ENCODE measurements at places on chromosomes 16 and 17.

- no peak for DNase-seq
Measured at GRCh38 chr17:81056312-81056711, 21.4 kb downstream of the BAIAP2 start.

DNA sequence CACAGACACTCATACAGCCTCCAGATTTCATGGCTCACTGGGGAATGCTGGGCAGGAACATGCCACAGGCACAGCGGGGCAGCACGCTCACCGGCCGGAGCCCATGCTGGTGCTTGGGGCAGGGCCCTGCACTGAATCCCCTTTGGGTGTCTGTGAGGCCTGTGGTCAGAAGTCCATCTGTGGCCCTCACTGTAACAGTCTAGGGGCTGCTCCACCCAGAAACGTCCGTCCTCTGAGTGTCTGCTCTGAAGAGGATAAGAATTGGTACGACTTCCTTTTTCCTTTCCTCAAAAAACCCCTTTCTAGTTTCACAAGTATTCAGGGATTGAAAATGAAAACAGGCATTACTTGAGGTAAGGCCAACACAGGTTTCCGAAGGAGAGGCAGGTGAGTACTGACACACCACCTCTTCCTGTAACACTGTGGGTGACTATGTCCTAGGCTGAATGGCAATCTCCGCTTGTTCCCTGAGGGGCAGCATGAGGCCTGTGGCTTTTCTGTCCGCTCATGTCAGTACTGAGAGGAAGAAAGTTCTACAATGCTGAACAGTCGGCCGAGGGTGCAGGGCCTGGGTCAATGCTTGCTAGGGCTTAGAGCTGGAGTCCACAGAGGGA lies 42.5 kb downstream of the TMEM11 start:
- no peak for DNase-seq

GRCh38 chr17:46719891-46720290 lies 98.6 kb downstream of the WNT3 start:
- DNase-seq: no peak

- DNase-seq: no peak
Measured at GRCh38 chr17:64635647-64636305, 26.3 kb downstream of the SMURF2 start.

- DNase-seq: peak; percentile 64
Measured at GRCh38 chr17:18960803-18961511, 9.0 kb downstream of the SLC5A10 start.

DNA sequence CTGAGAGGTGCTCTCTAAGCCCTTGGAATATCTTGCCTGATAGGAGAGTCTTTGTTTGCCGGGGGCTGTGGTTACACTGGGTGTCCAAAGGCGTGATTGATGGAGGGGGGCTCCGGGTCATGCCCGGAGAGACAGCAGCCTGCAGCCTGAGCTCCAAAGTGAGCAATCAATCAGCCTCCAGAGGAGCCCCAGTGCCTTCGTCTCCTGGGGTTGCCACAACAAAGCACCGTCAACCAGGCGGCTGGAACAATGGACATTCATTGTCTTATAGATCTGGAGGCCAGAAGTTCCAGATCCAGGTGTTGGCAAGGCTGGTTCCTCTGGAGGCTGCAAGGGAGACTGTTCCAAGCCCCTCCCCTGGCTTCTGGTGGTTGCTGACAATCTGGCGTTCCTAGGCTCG lies 24.0 kb upstream of the GINS2 start:
- DNase-seq: no peak

- no peak for DNase-seq
Measured at GRCh38 chr17:78012428-78012827, 53.9 kb downstream of the TNRC6C start.

GRCh38 chr17:32910769-32911168 lies 17.2 kb upstream of the TMEM98 start:
- no peak for DNase-seq

DNA sequence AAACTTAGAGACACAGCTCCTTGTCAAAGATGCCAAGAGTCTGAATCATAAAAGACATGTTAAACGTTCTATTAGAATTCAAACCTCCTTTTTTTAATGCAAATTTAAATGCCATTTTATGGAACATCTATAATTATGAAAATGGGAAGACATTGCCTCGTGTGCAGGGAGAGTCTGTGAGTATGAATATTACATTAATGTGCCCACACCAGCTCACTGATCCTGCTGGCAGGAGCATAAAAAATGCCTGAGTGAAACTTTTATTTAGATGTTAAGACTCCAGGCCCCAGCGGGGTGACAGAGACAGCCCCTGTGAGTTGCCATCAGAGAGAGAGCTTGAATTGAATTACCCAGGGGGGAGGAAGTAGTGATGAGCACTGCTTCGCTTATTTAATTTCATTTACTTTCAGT lies 84.8 kb downstream of the SNX11 start:
- no peak for DNase-seq

- no peak for DNase-seq
Measured at GRCh38 chr17:56262803-56263202, 109.5 kb downstream of the ANKFN1 start.

- DNase-seq: no peak
Measured at GRCh38 chr17:29826114-29826692, 103.8 kb downstream of the SSH2 start.

DNA sequence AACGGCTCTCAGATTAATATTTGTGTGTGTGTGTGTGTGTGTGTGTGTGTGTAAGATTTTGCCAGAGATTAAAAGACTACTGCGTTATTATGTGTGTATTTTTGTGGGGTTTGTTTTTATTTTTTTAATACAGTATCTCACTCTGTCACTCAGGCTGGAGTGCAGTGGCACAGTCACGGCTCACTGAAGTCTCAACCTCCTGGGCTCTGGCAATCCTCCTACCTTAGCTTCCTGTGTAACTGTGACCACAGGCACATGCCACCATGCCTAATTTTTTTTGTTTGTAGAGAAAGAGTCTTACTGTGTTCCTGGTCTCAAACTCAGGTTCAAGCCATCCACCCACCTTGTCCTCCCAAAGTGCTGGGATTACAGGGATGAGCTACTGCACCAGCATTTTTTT lies 87.2 kb downstream of the CYB561 start:
- DNase-seq: no peak

DNA sequence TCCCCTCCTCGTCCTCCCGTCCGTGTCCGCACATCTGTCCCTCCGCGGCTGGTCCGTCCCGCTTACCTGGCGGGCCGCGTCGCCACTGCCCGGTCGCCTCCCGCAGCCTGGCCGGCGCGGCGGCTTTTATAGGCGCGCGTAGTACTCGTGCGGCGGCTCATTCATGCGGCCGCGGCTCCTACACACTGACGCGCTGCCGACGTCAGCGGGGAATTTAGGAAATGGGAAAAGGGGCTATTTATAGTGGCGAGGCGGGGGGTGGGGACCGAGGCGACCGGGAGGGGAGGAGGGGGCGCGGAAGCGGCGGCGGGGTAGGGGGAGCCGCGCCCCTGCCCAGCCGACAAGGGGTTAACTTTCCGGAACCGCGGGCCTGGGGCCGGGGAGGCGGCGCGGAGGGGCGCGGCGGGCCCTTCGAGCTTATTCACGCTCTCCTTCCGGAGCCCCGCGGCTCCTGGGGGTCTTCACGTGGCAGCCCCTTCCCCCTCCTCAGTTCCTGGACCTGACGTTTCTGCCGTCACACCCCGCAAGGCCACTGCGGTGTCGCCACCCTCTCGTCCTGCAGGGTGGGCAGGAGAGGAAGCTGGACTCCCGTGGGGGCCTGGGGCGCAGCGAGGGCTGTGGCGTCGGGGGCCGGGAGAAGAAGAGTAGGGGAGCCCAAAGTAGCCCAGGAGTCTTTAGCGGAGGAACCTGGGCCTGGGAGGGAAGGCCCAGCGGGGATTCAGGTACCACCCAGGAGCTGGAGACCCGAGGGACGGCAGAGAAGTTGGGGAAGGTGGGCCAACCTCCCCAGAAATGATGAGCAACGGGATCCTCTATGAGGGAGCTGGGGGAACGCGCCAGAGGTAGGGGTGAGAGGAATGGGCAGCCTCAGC lies 3.6 kb upstream of the HIC1 start:
- no peak for DNase-seq

- DNase-seq: no peak
Measured at GRCh38 chr16:49547448-49547847, 173.8 kb downstream of the C16orf78 start.

DNA sequence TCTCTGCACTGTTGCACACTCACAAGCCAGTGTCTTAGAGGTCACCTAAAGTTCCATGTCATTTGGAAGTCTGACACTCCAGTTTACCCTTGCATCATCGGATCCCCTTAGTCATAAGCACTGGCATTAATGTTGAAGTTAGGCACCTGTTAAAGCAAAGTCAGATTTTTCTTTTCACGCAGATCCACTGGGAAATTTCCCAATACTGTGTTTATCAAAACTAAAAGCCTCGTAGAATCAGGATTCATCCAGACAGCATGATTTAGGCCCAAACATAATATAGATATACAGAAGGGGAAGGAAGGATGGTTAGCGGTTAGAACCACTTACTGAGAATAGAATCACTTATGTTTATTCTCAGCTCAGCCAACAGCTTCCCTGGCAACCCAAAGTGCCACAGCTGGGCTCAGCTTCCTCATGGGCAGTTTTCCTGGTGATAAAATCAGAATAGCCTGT lies 30.1 kb upstream of the HAPSTR1 start:
- DNase-seq: peak; percentile 19

DNA sequence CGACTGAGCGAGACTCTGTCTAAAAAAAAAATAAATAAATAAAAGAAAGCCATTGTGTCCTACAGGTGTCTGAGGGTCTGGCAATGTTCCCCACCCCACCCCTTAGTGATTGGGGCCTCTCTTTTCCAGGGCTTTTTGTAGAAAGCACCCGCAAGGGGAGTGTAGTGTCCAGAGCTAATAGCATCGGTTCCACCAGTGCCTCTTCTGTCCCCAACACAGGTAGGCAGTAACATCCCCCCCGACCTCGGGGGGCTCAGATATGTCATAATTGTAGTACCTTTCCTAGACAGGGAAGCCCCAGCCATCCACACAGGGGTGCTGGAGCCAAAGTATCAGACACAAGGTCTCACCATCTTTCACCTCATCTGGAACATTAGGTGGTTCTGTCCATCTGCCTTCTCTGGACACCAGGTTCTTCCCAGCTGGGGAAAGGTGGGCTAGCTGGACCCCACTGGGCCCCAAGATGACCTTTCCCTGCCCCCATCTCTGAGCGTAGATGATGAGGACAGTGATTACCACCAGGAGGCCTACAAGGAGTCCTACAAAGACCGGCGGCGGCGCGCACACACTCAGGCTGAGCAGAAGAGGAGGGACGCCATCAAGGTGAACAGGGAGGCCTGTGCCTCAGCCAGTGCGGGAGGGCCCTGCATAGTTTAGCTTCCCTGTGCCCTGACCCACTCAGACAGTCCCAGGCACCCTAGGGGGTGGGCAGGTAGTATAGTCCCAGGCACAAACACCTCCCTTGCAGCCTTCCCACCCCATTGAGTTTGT lies 1.6 kb downstream of the MLX start:
- no peak for DNase-seq

GRCh38 chr17:53659181-53659580 lies 163.5 kb upstream of the KIF2B start:
- no peak for DNase-seq

DNA sequence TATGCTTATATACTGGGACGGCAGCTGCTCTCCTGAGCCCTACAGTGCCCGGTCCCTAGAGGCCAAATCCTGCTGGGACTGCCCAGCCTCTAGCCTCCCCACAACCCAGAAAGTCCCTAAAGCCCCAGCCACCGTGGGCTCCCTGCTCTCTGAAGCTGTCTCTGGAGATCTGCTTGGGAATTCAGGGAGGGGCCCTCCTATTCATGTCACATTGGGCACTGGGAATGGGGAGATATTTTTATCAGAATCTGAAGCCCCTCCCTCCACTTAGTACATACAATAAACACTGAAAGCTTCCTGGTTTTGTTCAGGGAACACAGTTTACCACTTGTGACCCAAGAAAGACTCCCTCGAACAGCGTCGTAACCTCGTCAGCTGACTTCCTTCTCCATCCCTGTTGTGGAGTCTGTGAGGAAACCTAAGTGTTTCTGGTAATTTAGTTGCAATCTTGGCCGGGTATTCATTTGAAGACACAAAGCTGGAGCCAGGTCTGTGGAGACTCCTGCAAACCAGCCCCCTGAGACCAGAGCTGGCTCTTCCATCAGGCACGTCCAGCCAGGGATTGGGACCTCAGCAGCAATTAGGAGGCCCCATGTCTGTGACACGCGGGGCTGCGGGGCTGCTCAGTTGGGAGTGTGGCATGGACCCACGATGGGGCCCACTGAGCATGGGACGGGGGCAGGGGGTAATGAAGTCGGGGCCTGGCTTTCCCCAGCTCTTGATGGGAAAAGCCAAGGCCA lies 38.5 kb downstream of the PGS1 start:
- DNase-seq: no peak

DNA sequence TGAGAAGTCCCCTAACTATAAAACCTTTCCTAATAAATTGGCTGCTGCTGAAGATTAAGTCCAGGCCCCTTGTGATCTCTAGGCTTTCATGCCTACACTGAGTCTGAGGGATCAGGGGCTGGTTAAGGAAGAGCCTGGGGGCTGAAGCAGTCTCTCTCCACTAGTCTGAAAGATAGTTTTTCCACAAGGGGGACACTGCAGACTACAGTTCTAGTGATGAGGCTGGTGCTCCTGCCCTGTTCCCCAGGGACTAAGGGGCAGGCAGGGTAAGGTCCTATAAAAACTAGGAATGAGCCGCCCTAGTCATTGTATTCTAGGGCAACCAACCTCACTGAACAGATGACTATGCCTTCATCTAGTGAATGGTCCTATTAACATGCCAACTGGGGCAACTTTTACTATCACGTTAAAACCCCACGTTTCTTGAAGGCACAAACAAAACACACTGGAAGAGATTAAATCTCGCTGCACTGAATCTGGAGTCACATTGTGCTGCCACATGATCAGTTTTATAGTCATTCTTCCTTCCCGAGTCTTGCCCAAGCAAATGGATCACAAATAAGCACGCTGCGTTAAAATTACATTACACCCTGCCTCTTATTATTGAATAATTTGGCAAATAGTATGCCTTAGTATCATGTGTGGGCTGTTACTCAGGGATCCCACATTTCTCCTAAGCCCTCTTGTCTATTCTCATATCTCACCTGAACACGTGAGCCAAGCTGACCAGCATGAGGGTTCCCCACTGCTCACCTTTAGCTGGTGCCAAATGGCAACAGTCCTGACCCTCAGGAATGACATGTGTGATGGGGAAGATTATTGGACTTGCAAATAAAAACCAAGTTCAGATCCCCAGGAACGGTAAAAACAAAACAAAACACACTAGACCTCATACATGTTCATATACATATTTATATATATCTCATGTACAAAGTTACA lies 95.4 kb upstream of the TOB1 start:
- DNase-seq: no peak

DNA sequence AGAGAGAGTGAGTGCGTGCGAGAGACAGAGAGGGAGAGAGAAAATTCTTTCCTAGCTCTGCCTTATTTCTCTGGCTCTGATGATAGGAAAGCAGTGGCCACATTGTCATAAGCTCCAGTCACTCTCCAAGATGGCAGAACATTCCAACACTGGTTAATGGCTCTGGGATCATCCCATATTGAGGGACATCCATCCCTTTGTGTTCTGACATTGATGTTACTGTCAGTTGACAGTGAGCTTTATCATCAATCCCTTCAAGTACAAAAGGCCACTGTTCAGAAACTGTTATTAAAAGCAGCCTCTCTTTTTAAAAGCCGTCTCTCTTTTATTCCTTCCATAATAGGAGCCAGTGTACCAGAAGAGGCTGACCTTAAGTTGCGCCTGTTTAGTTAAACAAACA lies 1084.9 kb upstream of the RBFOX1 start:
- DNase-seq: no peak

- DNase-seq: no peak
Measured at GRCh38 chr17:78674156-78674555, 97.0 kb upstream of the DNAH17 start.

- DNase-seq: no peak
Measured at GRCh38 chr17:58232707-58233156, 5.7 kb upstream of the LPO start.

Data from hindlimb muscle (tissue), 1 donor.